ENCODE measurements at places on chromosomes 5 and 9.

DNA sequence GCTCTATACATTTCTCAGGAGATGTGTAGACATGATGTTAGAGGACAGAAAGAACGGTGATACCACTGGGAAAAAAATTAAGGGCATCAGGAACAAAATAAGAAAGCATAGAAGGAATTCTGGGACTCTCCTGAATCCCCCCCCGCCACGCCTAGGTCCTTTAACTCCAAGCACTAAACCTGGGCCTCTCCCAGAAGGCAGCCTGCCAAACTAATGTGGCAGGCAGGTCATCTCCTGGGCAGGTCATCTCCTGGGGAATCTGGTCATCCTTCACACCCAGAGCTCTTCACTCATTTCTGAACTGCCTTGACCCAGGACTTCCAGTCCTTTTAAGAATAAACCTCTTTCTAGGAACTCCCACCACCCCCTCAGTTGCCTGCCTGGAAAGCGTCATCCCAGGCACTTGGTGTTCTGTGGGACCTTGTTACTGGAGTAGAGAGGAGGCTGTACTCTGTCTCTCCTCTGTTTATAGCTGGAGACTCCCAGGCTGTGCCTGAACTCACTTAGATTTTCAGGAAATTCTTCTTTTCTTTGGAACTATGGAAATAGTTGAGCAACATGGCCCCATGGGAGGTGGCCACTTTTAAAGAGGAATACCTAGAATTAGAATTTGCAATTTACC, 24.1 kb downstream of the PSAT1 start:
- no peak for DNase-seq

- peak; percentile 55 for DNase-seq
Observed at GRCh38 chr5:400282-401145, 42.5 kb upstream of the EXOC3 start.

DNA sequence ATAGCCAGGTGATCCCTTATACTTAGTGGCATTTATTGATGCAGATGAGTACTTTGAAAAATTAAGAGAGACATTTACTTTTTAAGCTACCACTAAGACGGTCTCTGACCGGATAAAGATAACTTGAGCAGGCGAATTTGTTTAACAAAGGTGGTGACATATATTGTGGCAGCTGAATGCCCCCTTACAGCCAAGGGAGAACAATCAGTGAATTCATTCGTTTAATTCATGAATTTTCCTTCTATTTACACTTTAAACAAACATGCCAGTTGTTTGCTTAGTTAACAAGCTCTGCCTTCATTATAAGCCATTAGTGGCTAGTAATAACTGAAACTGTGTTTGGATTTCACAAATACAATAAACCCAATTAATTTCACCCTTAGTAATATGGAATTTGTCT, 187.1 kb downstream of the AOPEP start:
- peak; percentile 28 for DNase-seq

GRCh38 chr9:76761448-76761847, 2.8 kb upstream of the PCA3 start:
- DNase-seq, result peak; percentile 19
